Renal cortical epithelial cell (primary cell): ENCODE measurements at places on chromosomes 6 and 20.

- DNase-seq: no peak
These were observed 6.8 kb downstream of the PMEPA1 start for GRCh38 chr20:57703013-57703412.

- DNase-seq: peak; percentile 21
These were observed 531.9 kb upstream of the MAN1A1 start for GRCh38 chr6:119881416-119881815.

GRCh38 chr6:39806278-39806677 lies 14.1 kb downstream of the DAAM2 start:
- DNase-seq: peak; percentile 36

- no peak for DNase-seq
These were observed 88.2 kb downstream of the PREX1 start for GRCh38 chr20:48739395-48740291.

DNA sequence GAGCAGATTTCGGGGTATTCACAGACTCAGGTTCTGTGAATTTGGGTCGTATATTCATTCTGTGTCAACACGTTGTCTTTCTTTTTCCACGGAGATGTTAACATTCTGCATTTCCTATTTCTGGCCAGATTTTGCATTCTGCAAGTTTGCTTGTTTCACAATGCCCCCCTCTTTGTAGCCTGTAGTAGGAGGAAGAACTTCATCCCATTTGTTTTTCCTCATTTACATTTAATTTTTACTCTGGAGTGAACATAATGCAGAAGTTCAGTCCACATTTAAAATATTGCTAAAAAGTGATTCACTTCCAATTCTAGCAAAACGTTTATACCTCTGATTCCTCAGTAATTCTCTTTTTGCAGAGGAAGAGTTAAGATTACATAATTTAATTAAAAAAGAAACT lies 12.9 kb downstream of the TAGAP start:
- no peak for DNase-seq

GRCh38 chr20:12098421-12098820 lies 180.7 kb downstream of the BTBD3 start:
- DNase-seq: peak; percentile 32

DNA sequence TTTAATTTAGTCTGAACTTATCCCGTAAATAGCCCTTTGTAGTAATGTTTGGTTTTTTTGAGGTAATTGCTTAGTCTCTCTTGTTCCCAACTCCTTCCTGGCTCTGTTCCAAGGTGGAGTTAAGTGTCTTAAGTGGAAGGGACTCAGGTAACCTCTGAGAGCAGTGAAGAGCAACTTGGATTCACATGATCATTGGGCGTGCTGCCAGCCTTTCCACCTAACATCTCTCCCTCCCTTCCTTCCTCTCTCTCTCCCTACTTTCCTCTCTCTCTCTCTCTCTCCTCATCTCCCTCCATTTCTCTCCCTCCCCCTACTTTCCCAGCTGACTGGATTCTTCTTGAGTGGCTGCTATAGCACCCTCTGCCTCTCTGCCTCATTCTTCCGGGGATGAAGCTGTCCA lies 232.9 kb upstream of the SASH1 start:
- DNase-seq: peak; percentile 74

DNA sequence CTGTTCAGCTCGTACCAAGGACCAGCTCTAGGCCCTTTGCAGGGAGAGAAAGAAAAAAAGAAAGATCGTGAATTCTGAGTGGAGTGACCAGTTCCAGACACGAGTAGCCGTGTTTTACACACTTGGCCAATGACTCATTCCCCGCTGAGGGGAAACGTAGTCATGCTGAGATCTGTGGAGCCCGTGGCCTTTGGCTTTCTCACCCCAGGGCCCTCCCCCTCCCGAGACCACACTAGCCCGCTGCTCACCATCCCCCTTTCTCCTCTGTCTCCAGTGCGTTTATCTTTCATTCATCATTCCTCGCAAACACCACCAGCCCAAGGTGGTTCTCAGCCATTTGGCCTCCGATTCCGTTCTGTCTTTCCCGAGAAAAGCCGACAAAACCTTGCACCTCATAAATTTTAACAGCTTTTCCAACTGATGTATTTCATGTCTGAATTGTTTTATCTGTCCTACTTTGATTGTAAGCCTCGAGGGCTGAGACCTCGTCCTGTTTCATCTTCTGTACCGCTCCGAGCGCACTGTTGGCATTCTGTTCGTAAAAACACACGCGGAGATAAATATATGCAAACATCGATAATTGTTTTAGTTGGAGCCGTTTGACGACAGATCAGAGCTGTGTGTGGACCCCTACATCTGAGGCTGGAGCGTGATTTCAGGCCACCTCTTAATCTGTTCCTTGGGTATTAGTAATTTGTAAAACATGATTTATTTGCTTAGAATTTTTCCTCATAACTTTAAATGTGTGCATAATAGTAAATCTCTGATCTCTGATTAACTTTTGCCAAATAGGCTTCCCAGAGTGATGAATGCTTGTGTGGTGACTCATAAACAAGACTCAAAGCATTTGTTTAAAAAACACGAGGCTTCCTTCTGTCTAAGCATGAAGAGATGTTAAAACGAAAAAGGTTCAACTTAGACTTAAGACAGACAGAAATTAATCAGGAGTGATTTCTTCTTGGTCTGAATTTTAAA lies 336.6 kb downstream of the CDH4 start:
- peak; percentile 88 for DNase-seq

GRCh38 chr6:71336901-71337300 lies 48.3 kb downstream of the OGFRL1 start:
- no peak for DNase-seq

GRCh38 chr6:26273673-26274588 lies 91.1 kb upstream of the BTN3A2 start:
- DNase-seq: no peak

DNA sequence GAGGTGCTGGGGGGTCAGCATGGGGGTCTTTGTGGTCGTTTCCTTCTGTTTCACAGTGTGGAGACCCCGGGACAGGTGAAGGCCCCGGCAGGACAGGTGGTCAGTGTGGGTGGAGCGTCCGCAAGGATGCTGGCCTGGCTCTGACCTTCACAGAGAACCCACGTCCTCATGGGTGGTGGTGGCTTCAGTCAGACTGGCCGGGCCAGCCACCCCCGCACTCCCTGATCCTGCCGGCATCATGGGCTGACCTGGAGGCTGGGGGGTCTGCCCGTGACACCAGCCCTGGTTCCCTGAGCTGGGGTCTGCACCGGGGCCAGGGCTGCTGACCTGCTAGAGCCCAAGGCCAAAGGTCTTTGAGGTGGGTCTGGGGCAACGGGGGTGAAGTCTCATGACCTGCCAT lies 41.9 kb downstream of the CDH4 start:
- no peak for DNase-seq
